ENCODE measurements at places on chromosomes 16 and 17. TPM values are rescaled to one million over a fixed set of nuclear protein-coding genes. Genes with fewer than 3 reads are reported as not detected.

The ITGB3 gene
- 3.8 TPM for total RNA-seq

The CHST6 gene
- total RNA-seq: 0.62 TPM

DNA sequence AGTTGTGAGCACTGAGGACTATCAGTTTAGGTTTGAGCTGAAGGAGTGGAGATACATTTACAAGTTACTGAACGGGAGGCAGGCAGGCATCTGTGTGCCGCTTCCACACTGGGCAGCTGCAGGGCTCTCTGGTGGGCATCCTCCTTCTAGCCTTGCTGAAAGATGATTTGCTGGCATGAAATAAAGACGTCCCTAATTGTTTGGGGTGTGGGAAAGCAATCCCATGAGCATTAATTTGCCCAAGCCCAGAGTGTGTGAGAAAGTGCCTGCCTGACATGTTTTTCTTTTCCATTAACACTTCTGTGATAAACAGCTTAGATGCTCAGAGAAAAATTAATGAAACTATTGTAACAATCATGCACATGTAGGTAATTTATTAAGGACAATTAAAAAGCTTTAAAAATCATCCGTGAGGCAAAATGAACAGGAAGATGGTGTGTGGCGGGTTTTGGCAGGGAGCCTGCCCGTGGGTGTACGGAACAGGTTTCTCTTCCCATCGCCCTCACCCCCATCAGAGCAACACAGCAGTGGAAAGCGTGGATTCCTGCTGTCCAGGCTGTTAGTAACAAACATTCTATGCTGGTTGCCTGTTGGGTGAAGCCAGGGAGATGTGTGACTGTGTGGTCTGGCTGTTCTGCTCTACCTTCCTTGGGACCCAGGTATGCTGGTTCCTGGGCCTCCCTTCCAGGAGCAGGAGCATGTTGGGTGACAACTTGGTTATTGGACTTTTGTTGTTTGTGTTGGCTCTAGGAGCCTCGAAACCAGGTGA, 191.9 kb downstream of the MSI2 start:
- no peak for DNase-seq

The CSH2 gene
- not detected for total RNA-seq

GRCh38 chr17:46847204-46848191, 3.9 kb upstream of the WNT9B start:
- no peak for DNase-seq

The EME1 gene
- total RNA-seq: 0.60 TPM

The PYY gene
- total RNA-seq: not detected

The CLEC10A gene
- total RNA-seq: 5.4 TPM

- no peak for DNase-seq
These were observed 112.1 kb upstream of the CNTNAP4 start for GRCh38 chr16:76164970-76165558.

GRCh38 chr16:51321251-51321650, 170.2 kb upstream of the SALL1 start:
- DNase-seq: no peak

DNA sequence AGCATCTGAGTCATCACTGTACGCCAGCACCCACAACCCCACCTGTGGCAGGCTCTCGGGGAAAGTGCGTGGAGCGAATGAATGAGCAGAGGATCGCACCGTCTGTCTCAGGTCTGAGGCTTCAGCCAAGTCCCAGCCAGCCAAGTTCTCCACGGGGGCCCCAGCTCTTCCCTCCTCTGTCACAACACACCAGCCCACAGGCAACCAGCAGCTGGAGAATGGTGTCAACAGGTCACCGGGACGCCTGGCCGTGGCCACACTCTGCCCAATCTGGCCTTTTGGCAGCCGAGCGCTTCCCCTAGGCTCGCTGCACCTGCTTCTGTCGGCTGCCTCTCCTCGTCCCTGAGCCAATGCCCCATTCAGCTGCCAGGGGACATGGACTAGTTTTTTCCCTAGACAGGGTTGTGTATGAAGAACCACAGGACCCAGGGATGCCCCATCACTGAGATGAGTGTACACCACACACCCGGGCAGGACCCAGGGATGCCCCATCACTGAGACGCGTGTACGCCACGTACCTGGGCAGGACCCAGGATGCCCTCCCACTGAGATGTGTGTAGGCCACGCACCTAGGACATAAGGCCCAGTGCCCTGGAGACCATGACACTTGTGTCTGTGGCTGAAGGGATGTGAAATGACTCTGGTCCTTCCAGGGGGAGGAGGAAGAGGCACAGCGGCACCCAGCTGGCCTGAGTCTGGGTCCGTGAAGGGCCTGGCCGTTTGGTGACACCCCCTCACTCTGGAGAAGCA, 52.8 kb downstream of the ABR start:
- DNase-seq: no peak

The UTP18 gene
- 6.9 TPM for total RNA-seq

- no peak for DNase-seq
These were observed 4.4 kb downstream of the N4BP1 start for GRCh38 chr16:48605518-48606110.

The MYH3 gene
- 0.43 TPM for total RNA-seq

Measured in Right ventricle myocardium inferior (tissue), 1 donor.